Lower leg skin (tissue), 4 donors: ENCODE measurements at places on chromosomes 2 and 18.

DNA sequence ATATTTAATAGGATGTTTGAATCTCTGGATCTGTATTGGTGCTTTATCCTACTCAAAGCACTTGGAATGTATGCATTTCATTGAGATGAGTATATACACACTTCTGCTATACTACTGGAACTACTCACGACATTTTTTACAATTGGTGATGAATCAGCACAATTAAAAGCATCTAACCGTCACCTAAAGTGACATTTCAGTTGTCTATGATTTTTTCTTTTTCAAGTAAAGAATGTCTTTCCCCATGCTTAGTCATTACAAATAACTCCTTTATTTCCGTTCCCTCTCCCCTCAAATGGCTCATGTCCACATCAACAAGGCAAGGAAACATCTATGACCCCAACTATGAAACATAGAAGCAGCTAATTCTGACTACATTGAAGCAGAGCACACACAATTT lies 77.3 kb downstream of the CLIP4 start:
- DNase-seq: no peak

DNA sequence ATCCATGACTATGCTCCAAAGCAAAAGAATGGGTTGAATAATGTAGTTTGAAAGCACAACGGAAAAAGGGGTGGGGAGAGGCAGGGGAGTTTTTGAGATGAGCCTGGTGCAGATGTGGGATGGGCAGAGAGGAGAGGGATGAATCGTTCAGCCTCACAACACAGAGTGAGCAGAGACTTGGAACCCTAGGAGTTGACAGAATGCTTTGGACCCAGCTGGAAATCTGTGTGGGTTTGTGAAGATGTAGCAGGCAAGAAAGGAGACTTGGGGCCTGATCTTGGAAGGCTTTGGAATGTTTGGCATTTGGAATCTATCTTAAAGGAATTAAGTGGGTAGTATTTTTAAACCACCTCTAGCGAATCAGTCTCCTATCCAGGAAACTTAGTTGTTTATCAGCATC lies 66.0 kb upstream of the KCTD1 start:
- DNase-seq: no peak

- DNase-seq: no peak
Observed at GRCh38 chr2:16900405-16901025, 234.9 kb upstream of the CYRIA start.

DNA sequence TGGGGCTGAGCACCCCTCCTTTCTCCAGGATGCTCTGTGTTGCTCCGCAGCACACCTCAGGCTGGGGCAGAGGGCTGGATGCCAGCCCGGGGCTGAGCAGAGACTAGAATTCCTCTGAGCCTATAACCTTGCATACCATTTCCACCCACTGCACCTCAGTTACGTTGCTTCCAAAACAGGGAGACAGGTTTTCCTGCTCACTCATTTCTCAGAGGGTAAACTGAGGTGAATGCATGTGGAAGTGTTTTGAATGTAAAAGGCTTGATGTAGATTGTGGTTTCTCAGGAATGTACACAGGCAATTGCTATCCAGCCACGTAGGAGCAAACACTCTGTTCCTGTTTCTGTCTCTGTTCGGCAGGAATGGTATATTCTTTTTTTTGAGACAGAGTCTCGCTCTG lies 45.3 kb downstream of the EDAR start:
- DNase-seq: no peak

- no peak for DNase-seq
Observed at GRCh38 chr2:240639566-240639965, 14.3 kb downstream of the GPR35 start.

DNA sequence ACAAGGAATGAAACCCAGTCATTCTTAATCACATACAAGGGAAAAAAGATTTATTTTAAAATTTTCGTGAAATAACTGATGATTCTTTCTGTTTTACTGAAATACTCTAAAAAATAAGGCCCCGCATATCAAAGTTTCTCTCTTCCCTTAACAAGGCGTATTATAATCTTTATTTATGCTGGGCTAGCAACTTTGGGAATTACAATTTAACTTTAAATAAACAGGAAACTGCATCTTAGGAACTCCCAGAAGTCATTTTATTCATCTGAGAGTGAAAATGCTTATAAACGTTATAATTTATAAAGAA lies 166.7 kb downstream of the TCF4 start:
- DNase-seq: no peak

DNA sequence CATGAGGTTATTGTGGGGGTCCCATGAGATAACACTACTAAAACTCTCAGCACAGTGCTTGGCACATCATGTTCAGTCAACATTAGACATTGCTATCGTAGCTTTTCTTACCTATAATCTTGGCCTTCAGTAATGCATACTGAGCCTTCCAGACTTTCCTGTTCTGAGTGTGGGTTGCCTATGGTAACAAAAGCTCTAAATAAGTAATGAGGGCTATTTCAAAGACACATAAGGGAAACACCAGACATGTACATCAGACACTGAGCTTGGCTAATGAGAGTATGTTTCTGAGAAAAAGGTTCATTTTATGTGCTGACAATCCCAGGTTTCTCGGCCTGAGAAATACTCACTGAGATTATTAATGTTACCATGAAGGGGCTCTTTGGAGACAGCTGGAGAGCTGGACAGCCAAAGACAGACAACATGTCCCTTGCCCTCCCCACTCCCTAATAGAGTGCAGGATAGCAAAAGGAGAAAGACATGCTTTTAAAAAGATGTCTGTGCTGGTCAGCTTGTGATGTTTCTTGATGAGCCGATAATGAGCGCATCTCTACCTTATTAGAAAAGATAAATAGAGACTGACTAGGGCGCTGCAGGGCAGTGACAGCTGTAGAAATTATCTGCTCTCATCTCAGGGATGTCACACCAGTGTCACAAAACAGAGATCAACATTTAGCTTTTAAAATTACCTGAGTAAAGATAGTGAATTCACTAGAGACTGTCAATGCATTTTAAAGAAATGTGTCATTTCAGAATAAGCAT lies 25.4 kb downstream of the POLE4 start:
- DNase-seq: no peak

DNA sequence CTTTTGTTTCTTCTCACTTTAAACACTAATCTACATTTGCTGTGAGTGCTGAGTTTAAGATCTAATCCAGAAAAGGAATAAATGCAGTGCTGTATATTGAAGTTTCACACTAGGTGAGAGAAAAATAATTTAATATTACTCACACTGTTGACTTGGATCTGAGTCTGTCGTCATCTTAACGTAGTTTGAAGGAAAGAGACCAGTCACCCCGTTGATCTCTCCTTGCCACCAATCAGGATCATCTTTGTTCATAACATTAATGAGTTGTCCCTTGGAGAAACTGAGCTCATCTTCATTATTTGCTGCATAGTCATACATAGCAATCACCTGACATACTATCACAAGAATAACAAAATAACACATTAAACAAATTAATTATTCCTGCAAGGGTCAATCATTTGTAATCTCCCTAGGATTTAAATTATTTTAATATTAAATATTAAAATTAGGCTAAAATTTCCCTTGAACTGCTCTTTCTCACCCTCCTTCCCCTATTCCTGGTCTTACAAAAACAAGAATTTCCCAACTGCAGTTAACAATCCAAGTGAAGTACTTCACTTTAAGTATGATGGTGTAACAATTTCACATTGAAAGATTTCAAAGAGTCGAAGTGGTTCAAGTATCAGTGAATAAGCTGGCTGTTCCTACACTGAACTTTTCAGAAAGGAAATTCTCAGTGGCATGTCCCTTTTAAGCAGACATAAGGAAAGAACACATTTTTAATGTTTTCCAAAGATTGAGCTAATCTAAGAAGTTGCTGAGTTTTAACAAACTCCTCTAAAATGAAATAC lies 71.3 kb downstream of the FAM228A start:
- DNase-seq: no peak

GRCh38 chr2:232008907-232009638 lies 47.6 kb downstream of the DIS3L2 start:
- no peak for DNase-seq

DNA sequence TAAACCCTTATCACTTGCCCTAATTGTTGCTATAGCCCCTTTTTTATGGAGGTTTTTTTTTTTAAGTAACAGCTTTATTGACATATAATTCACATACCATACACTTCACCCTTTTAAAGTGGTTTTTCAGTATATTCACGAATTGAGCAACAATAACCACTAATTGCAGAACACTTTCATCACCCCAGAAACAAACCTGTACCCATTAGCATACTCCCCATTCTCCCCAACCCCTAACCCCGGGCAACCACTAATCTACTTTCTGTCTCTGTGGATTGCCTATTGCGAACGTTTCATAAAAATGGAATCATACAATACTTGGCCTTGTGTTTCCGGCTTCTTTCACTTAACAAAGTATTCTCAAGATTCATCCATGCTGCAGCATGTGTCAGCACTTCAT lies 213.6 kb downstream of the ATAD2B start:
- no peak for DNase-seq

DNA sequence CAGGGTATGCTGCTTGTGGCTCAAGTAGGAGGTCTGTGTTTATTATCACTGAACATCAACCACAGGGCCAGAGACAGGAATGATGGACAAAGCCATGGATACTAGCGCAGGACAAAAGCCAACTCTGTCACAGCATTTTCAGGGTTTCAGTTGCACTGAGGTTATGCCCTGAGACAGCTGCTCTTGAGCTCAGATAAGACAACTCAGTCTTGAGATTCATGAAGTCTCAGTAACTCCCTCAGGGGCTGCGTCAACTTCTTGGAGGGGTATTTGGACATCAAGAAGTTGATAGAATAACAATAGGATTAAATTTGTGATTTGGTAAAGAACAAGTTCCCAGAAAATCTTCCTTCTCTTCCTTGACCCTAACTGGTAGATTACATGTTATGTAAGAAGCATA lies 287.0 kb upstream of the SLC14A2 start:
- no peak for DNase-seq

- DNase-seq: no peak
Observed at GRCh38 chr2:122078451-122078850, 323.0 kb downstream of the TSN start.

DNA sequence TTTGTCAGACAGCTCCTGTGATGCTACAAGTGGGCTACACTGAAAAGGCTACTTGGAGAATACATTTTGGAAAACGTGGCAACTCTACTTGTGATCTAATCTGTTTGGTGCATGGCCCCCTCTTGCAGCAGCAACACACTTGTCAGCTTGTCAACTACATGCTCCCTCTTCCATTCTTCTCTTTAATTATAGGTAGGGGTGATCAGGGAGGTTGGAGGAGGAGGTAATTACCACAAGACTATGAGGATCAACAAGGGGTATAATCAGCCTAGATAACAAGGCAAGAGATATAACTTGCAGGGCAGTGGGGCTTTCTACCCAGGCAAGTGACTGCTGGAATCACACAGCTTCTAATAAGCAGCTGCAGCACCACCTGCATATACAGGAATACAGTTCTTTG lies 104.9 kb downstream of the ACVR1 start:
- no peak for DNase-seq

DNA sequence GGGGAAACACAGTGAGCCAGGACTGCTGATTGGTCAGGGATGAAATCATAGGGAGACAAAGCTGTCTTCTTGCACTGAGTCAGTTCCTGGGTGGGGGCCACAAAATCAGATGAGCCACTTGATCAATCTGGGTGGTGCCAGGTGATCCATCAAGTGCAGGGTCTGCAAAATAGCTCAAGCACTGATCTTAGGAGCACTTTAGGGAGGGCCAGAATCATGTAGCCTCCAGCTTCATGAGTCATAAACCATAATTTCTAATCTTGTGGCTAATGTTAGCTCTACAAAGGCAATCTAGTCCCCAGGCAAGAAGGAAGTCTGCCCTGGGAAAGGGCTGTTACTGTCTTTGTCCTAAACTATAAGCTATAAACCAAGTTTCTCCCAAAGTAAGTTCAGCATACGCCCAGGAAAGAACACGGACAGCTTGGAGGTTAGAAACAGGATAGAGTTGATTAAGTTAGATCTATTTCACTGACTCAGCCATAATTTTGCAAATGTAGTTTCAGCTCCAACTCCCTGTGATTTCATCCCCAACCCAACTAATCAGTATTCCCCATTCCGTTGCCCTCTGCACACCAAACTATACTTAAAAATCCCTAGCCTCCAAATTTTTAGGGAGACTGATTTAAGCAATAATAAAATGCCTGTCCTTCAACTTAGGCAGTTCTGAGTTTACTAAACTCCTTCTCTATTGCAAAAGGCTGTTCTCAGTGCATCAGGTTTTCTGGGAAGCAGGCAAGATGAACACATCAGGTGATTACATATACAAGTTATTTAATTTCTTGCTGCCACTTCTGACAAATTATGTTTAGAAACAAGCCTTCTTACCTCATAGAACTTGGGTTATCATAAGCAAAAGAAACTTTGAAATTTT lies 226.9 kb upstream of the SPOPL start:
- DNase-seq: no peak

DNA sequence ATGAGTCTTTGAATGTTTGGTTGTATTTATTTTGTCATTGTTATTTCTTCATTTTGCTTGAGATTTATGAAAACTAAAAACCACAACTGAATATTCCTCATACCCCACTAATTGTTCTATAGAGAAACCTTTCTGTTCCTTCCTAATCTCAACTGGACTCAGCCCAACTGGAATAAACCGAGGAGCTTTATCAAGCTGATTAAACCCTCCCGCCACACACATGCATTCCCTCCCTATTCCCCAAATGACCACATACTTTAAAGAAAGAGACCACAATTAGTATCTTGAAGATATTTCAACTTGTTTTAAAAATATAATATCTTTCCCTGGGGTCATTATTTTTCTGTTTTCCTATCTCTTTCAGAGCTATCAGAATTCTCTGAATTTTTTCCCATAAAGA lies 107.5 kb downstream of the OSR1 start:
- DNase-seq: no peak

GRCh38 chr18:64379662-64380061 lies 230.8 kb upstream of the LINC00305 start:
- DNase-seq: no peak

- DNase-seq: no peak
Observed at GRCh38 chr2:2791031-2791430, 460.0 kb upstream of the MYT1L start.

DNA sequence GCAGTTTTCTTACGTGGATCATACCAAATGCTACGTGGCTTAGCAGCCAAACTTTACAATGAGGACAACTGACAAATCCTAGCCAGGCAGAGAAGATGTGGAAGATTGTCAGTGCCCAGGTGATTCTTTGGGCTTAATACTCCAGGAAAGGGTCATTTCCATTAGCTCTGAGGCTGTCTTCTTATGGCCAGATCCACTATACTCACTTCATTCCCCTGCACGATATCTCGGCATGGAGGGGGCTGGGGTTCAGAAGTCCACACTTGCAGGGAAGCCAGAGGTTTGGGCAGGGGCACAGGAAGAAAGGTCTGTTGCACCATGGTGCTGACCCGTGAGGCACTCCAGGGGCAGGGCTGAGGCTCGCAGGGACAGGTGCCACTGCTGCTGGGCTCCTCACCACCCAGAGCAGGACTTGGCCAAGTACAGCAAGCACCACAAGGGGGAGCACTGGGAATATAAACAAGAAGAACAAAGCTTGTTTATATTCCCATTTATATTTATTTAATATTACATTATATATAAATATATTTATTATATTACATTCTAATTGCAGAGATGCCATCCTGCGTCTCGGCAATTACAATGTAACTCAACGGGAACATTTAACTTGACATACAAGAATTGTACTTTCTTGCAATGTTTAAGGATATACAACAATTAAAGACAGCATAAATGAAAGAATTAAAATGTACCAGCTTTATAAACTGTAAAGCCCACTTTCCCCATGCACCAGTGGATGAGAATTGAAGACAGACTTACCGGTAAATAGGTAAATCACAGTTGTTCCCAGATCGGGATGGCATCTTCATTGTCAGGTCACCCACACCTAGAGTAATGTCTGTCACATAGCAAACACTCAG lies 27.2 kb downstream of the CLUL1 start:
- DNase-seq: peak; percentile 60
